ENCODE measurements at places on chromosomes 12 and 14.

GRCh38 chr14:35292051-35292769 lies at the start of gene PSMA6:
Gene PSMA6 (plus strand): TSS chr14:35292382. CDS start chr14:35292477, 95 bp downstream.
- DNase-seq = peak; percentile 97

DNA sequence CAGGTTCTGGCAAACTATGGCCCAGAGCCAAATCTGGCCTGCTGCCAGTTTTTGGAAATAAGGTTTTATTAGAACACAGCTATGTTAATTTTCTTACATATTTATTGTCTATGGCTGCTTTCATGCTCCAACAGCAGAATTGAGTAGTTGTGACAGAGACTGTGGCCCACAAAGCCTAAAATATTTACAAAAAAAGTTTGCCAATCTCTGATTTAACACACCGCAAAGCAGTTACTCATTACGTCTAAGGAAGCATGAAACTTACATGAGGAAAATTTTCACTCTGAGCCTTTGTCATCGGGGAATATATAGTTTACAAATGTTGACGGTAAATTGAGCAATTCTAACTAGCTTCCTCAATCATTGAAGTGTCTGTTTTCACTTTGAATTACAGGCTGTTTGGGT lies 96.5 kb downstream of the UNC79 start:
- no peak for DNase-seq

DNA sequence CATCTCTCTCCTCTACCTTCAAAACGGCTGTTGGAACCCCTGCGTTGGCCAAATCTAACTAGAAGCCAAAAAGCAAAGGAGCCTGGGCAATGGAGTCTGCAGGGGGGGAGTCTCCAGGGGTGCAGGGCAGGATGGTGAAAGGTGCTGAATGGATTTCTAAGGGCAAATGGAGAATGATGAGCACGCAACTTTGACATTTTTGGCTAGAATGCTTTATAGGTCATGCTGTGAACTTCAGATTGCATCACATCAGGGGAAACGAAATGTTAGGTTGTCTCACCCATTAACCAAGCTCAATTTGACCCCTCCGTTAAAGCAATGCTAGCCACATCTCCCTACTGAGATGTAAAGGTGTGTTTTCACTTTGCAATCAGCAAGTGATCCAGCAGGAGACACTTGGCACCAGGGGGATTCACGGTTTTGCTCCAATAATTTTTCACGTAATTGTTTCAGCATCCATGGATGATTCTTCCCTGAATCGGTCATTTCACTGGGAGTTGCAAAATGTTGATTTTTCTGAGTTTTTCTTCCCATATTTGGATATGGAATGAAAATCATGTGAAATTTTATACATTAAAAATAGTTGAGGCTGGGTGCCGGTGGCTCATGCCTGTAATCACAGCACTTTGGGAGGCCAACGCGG lies 78.0 kb upstream of the MDM1 start:
- DNase-seq = no peak

DNA sequence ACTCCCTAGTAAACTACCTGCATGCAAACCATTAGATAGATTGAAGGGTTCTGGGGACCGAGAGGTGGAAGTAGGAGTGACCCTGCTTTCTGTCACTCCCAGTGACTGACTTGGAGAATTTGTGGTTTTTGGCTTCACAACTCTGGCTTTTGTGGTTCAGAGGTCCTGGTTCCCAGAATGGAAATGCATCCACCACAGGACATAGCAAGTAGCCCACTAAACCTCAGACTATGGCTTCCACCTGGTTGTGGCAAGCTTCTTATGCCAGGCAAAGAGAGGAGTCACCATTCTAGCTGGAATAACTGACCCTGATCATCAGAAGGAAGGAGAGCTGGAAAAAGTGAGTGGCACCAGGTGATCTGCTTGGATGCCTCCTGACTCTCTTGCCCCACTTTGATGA lies 162.4 kb upstream of the TMEM260 start:
- no peak for DNase-seq

- no peak for DNase-seq
Observed at GRCh38 chr14:71267007-71267513, 359.8 kb downstream of the PCNX1 start.

DNA sequence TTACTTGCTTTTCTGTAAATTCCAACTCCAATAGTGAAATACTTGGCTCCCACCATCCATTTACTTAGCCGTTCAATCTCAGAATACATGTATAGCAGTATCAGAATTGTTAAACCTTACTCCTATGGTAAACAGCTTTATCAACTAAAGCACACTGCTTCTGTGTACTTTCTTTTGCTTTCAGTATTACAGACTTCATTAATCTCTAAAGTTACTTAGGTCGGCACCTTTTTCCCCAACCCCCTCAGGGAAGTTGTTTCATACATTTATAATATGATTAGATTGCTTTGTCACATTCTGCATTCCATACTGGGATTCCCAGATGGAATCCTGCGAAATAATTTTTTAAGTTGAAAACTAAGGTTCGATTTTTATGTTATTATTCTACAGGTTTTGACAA lies 12.5 kb downstream of the AVPR1A start:
- no peak for DNase-seq

- DNase-seq = no peak
Observed at GRCh38 chr12:46628176-46628575, 197.6 kb downstream of the SLC38A4 start.

DNA sequence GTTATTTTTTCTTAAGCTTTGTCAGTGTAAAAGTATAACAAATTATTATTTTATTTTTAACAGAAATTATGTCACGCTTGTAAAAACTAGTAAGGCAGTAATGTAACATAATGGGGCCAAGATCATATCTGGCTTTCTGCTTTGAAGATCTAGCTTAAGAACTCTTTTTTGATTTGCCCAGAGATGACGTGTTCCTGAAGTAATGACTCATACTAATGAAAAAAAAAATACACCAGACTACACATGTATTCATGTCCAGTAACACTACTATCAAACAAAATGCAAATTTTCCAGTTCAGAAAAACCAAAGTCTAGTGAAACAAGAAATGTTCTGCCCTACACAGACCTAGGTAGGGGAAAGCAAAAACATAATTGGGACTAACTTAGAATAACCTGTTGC lies 432.2 kb upstream of the ATXN7L3B start:
- no peak for DNase-seq

DNA sequence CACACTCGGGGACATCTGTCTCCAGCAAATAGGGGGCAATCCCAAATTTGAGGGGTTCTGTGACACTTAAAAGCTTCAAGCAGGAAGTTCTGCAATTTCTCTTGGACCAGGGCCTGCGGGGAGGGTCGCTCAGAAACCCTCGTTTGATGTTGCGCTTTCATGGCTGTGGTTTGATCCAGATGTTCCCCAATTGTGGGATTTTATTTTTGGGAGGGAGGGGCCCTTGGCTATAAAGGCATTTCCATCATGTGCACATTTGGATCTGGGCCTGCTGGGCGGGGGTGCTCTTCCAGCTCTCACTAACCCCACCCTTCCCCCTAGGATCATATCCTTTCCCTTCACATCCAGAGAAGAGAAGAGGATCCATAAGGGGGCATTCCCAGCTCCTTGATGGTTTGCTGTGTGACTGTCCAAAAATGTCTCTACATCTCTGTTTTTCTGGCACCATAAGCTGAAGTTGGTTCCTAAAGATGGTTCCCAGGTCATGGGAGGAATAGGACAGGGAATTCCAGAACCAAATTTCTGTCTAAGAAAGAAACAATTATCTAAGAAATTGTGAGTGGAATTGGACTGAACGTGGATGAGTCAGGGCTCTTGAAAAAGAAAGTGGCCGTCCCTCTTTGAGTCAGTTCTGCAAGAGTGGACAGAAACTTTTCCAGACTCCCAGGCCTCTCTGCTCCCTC lies 47.2 kb downstream of the SMUG1 start:
- DNase-seq = no peak

GRCh38 chr14:99244941-99245563 lies 26.9 kb downstream of the BCL11B start:
- DNase-seq = no peak

GRCh38 chr14:49992901-49993339 lies 100.0 kb downstream of the ARF6 start:
- DNase-seq = no peak

GRCh38 chr12:25256005-25256404 lies 5.3 kb upstream of the KRAS start:
- DNase-seq = no peak

GRCh38 chr14:91332986-91333649 lies 84.5 kb downstream of the CCDC88C start:
- DNase-seq = no peak

- DNase-seq = no peak
Observed at GRCh38 chr14:102264355-102264754, 40.6 kb downstream of the MOK start.

DNA sequence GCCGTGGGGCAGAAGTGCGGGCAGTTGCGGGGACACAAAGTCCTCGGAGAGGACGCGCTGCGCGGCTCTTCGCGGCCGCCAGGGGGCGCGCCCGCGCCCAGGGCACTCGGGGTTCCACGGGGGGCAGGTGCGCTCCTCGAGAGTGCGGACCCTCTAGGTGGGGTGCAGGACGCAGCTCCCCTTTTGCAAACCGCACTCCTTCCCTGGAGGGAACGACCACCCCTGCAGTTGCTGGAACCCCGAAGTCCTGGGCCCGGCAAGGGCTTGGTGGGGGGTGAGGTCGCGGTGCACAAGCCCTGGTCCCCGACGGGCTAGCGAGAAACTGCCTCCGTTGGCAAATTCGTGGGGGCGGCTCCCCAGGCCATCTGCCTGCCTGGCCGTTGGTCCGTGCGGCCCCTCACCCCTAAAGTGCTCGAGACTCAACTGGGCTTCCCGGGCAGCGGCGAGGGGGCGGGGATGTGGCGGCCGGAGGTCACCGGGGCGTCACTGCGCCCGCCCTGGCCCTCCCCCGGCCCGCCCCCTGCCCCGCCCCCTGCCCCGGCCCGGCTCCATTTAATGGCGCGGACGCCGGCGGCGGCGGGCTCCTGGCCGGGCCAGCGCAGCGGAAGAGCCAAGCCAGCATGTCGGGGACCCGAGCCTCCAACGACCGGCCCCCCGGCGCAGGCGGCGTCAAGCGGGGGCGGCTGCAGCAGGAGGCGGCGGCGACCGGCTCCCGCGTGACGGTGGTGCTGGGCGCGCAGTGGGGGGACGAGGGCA lies at the start of gene ADSS1:
TSS of gene ADSS1 (plus strand) at position 579 of the 756 bp plus-strand sequence. CDS start at position 621, 42 bp downstream.
- peak; percentile 68 for DNase-seq

GRCh38 chr12:116813271-116814041 lies 67.8 kb downstream of the HRK start:
- DNase-seq = peak; percentile 56

- no peak for DNase-seq
Observed at GRCh38 chr14:100429537-100429936, 106.4 kb downstream of the SLC25A47 start.

- no peak for DNase-seq
Observed at GRCh38 chr14:85178864-85179263, 351.1 kb upstream of the FLRT2 start.

GRCh38 chr14:19947413-19948090 lies 16.8 kb downstream of the OR4K1 start:
- peak; percentile 55 for DNase-seq

- no peak for DNase-seq
Observed at GRCh38 chr12:101792046-101792931, 38.5 kb downstream of the GNPTAB start.

DNA sequence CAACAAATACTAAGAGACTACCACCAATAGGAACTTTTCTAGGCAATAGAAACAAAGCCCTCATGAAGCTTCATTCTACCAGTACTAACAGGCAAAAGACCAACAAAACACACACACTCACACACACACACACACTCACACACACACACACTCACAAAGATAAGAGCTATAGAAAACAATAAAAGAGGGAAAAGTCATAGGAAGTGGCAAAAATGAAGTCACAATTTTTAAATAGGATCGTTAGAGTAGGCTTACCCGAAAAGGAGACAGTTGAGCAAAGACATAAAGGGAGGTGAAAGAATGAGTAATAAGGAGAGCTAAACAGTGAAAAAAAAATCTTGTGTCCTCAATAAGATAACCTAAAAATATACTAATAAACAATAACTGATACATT lies 66.5 kb downstream of the C2CD5 start:
- no peak for DNase-seq

GRCh38 chr14:105187935-105188524 lies 6.9 kb upstream of the NUDT14 start:
- DNase-seq = no peak

DNA sequence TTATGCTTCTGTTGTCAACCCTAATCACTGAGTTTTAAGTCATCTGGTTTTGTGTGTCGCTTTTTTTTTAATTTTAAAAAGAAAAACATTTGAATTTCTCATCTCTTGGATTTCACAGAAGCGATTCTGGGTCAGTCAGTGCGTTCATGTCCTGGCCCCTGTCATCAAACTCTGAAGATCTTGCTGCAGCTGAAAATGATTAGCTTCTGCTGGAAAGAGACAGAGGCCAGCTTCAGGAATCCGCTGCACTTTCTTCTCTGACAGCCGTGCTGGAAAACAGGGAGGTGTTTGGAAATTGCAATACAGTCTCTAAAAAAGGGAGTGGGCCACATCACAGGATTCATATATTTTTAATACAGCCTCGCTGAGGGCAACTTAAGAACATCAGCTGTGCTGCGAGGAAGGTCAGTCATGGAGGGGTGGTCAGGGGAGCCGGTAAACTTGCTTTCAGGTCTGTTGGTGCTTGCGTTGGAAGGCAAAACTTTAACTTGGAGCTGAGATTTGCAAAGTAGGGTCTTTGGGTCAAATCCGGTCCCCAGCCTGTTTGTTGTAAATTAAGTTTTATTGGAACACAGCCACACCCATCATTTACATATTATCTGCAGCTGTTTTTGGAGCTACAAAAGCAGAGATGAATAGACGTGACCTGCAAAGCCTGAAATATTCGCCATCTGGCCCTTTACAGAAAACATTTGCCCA lies 190.8 kb downstream of the AACS start:
- no peak for DNase-seq

DNA sequence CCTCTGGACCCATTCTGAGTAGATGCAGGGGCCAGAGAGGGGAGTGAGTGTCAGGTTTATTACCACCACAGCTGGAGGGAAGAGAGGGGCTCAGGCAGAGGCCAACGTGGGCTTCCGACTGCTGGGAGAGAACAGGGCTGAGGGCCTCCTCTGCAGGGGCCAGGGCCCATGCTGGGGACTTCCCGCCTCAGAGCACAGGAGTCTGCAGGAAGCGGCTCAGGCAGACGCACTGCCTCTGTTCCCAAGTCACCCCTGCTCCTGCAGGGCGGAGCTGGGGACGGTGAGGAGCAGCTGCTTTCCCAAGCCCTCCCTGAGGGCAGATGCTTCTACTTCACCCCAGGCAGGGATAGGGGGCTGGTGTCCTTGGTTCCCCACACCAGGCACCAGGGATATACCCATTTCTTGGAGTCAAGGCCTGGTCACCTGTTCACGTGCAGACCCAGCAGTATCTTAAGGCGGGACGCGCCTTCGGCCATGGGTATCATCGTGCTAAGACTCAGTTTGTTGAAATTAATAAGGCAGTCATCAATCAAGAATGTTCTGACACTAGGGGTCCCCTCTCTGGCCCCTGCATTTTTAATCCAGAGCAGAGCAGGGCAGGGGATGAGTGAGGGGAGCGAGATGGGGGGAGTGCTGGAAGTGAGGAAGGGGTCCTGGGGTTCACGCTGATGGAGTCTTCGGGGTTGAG lies 100.0 kb downstream of the PIWIL1 start:
- DNase-seq = no peak

DNA sequence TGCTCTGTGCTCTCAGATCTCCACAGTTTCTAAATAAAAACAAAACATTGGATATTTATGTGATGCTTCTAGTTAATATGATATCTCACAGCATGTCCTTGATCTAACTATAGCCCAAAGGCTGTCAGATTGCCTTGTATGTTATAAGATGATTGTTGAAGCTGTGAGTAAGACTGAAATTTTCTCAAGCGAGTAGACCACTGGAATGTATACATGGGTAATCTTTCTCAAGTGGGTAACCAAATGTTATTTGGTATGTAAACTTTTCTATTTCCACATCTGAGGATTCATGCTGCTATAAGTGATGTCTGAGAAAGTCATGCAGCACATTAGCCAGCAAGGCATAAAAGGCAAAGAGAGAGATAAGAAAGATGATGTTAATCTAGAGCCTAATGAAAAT lies 886.7 kb downstream of the NRXN3 start:
- no peak for DNase-seq

All from urothelium cell line (cell line).